ENCODE measurements at places on chromosomes 7 and 10. TPM values are rescaled to one million over a fixed set of nuclear protein-coding genes. Genes with fewer than 3 reads are reported as not detected.

GRCh38 chr7:12687718-12688171, 312 bp downstream of the ARL4A start:
- no peaks in the 10 kb centered on the region for H3K36me3 ChIP-seq
- H3K4me1 ChIP-seq, result peaks cover 21% of the 10 kb centered on the region
- H3K27ac ChIP-seq, result peak overlapping the region; percentile 94
- DNase-seq, result no peak
- H3K27me3 ChIP-seq, result no peaks in the 10 kb centered on the region

GRCh38 chr7:23377134-23377533, 78.0 kb downstream of the MALSU1 start:
- H3K27ac ChIP-seq, result no peak overlapping the region
- H3K4me3 ChIP-seq, result no peak overlapping the region
- H3K27me3 ChIP-seq, result no peaks in the 10 kb centered on the region
- peaks cover 14% of the 10 kb centered on the region for H3K4me1 ChIP-seq
- no peak for DNase-seq

DNA sequence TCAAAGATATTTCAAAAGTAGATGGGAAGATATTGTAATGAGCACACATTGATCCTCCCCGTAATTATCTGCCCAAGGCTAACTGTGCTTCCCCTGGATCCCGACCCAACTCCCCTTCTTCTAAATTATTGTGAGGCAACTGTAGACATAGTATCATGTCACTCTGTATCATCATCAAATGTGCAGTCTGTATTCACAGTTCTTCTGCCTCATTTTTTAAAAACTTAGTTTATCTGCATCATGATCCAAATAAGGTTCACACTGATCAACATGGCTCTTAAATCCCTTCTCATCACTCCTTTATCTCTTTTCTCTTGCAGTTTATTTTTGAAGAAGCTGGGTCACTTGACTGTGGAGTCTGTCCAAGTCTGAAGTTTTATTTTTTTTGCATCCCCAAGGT, 27.5 kb downstream of the CDCA7L start:
- no peaks in the 10 kb centered on the region for H3K36me3 ChIP-seq
- no peak for DNase-seq
- H3K4me3 ChIP-seq, result no peak overlapping the region
- H3K4me1 ChIP-seq, result no peaks in the 10 kb centered on the region
- no peak overlapping the region for H3K27ac ChIP-seq

GRCh38 chr10:121048749-121049148, 197.6 kb downstream of the WDR11 start:
- H3K36me3 ChIP-seq, result no peaks in the 10 kb centered on the region
- H3K4me3 ChIP-seq, result no peak overlapping the region
- no peaks in the 10 kb centered on the region for H3K4me1 ChIP-seq
- no peaks in the 10 kb centered on the region for H3K27me3 ChIP-seq

CDK14 gene
- total RNA-seq, result 0.47 TPM

FOXI2 gene
- total RNA-seq, result not detected

PNLIPRP1 gene
- not detected for total RNA-seq

GPER1 gene
- total RNA-seq, result not detected

Measured in CD4-positive, alpha-beta memory T cell (primary cell).